ENCODE measurements at places on chromosomes 1 and 21.
A peak's percentile ranks its signal among the peaks of the same experiment; 100 is the strongest.

DNA sequence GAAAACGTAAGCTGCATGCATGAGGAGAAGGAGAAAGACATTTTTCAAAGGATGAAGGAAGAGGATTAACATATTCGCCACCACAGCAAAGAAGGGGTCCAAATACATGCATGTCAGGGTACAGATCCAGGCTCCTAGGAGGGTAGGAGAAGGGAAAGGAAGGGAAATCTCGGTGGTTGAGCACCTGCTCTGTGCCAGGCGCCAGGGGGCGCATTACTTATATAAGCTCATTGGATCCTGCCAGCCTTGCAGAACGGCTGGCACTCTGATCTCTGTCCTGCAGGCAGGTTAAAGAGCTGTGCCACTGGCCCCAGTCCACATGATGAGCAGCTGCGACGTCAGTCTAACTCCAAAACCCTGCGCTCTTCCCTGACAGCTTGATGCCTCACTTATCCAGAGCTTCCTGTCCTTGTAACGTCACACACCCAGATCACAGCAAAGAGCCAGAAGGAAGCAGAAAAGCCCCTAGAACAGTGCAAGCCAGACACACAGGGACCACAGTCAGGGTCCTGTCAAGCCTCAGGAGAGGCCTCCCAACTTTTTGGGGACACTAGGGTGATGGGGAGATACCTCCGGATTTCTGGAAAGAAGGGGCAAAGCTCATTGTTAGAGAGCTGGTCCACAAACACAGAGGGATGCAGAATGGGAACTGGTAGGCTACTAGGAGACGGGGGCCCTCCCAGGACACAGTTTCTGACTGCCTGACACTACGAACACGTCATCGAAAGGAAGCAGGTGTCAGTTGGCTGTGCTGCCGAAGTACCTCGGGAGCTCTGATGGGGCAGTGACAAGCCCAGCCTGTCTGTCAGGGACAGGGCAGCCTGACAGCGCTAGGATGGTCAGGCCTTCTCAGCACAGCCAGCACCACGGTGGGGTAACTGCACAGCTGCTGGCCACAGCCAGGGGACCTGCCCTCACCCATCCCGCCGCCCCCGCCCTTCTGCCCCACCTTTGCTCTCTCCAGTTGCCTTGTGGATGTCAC lies 99.1 kb downstream of the BEND5 start:
- no peak for DNase-seq

- no peak for DNase-seq
Observed at GRCh38 chr1:17717594-17718535, 37.3 kb upstream of the ACTL8 start.

- no peak for DNase-seq
Observed at GRCh38 chr1:51997974-51998382, 7.5 kb upstream of the RAB3B start.

DNA sequence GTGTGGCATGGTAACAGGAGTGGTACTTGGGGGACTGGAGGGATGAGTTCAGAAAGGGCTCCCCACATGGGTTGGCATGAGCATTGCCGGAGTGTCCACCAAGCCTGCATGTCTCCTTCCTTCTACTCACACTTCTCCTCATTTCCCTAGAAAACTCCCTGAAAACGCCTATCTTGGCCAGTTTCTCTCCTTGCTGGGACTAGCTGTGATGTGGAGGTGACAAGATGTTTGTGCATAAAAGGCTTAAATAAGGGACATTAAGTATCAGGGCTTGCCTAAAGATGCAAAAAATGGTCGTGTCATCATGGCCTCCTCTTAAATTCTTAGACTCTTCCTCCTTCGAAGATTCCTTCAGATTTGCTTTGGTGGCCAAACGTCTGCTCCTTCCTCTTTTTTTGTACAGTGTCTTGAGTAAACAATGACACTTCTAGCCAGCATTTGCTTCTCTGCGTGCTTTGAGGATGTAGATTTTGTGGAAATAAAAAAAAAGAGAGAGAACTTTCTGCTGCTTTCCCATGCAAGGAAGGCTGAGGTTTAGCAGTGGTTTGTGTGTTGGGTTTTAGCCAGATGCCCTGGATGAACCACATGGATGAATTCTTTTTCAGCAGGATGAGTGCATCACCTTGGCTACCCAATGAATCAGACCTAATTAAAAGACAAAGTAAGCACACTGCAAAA lies 239.1 kb upstream of the IRF2BP2 start:
- no peak for DNase-seq

DNA sequence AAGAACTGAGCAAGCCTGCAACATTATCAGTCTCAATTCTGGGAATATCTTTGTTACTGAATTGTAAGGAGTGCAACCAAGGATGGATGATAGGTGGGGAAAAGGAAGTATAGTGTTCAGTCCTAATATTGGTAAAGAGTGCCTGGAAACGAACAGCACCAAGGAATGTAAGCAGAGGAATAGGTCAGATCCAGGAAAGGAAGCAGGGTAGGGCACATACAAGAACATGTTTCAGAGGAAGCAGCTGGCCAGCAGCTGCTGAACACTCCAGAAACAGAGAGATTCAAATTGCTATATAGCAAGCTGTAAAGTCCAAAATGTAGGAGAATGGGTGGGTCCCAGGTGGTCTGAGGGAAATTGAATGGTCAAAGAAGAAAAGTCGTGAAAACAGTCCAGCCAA lies 37.9 kb downstream of the CRB1 start:
- no peak for DNase-seq

GRCh38 chr1:39061951-39062350 lies 35.8 kb downstream of the NDUFS5 start:
- no peak for DNase-seq

- DNase-seq: no peak
Observed at GRCh38 chr1:17745479-17745955, 9.6 kb upstream of the ACTL8 start.

- no peak for DNase-seq
Observed at GRCh38 chr1:236727521-236727920, 41.2 kb downstream of the ACTN2 start.

DNA sequence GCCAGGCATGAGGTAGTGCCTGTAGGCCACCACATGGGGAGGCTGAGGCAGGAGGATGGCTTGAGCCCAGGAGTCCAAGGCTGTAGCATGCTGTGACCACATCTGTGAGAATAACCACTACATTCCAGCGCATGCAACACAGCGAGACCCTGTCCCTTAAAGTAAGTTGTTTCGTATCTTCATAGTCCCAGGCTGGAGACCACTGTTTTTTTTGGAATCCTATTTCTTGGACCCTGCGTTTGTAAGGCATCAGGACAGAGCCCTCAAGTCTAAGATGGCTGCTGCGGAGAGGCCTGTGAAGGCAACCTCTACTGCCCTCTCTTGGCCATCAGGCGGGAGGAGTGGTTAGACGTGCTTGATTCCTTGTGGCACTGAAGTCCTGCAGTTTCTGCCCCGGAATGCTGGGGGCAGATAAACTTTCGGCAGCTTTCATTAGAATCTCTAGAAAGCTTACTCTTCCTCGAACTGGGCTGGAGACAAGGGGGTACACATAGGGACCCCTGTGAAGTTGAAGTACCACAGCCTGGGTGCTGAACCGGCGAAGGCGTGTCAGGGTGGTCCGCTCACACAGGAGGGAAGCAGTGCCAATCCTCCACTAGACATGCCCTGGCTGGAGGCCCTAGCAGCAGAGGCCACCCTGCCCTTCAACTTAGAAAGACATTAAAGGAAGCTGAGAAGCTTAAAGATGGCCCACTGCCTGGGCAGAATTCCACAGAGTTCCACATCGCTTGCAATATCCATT lies 36.6 kb downstream of the RABIF start:
- DNase-seq: no peak

- no peak for DNase-seq
Observed at GRCh38 chr1:16114527-16115467, 41.1 kb downstream of the EPHA2 start.

- DNase-seq: no peak
Observed at GRCh38 chr1:11473491-11474034, 5.4 kb upstream of the DISP3 start.

DNA sequence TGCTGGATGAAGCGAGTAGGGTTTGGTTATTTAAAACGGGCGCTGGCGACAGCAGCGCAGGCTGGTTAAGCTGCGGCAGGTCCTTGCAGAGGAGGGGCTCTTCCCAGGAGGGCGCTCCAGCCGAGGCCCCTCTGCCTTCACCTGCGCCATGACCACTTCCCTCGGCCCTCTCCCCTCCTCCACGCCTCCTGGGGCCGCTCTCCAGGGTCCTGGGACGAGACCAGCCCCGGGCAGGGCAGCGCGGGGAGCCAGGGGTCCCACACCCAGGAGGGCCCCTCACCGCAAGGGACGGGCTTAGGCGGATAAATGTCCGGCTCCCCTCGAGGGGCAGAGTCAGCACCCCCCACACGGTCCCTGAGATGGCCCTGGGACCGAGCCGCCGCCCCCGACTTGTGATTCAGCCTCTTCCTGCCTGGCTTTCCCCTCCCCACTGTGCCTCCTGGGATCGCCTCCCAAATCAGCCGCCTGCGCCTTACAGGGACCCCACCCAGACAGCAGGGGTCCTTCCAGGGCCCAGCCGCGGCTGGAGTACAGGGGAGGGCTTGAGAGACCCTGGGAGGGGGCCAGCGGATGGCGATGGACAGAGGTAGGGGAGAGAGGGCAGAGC lies 380.7 kb downstream of the MATN1 start:
- no peak for DNase-seq

DNA sequence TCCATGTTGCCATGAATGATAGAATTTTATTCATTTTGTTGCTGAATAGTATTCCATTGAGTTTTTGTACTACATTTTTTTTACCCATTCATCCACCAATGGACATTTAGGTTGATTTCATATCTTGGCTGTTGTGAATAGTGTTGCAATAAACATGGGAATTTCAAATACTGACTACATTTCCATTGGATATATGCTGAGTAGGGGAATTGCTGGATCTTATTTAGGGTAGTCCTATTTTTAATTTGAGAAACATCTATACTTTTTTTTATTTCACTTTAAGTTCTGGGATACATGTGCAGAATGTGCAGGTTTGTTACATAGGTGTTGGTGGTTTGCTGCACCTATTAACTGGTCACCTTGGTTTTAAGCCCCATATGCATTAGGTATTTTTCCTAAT lies 38.8 kb upstream of the TNFSF4 start:
- DNase-seq: no peak

GRCh38 chr1:244294599-244295224 lies 157.0 kb downstream of the ADSS2 start:
- no peak for DNase-seq

DNA sequence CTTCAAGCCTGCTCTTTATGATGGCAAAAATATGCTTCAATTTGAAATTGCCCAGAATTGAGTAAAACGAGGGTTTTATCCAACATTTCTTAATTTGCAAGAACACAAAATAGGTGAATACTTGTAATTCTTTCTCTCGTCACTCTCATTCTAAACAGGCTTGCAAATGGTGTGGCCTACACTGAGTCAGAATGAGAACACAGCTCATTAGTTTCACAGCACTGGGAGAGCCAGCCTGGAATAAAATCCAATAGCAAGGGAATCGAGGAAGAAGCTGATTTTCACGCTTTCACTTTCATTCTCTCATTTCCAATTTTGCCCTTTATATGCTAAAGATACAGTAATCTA lies 537.5 kb downstream of the LTN1 start:
- DNase-seq: no peak

- DNase-seq: no peak
Observed at GRCh38 chr1:30908316-30908695, 252 bp downstream of the SDC3 start.

DNA sequence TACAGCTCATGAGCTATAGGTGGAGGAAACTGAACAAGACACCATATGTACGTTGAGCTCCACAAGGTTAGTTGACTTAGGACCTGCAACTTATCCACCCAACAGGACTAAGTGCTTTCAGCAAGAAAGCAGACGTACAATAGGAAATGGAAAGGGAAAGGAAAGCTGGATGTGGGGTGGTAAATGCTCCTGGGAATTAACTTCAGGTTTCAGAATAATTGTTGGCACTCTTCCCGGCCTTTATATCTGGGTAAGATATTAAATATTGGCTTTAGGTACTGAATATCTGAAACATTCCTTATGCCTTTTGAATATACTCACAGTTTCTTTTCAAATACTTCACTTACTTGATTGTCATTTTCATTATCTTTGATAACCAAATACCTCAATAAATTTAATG lies 36.3 kb downstream of the GLMN start:
- no peak for DNase-seq

DNA sequence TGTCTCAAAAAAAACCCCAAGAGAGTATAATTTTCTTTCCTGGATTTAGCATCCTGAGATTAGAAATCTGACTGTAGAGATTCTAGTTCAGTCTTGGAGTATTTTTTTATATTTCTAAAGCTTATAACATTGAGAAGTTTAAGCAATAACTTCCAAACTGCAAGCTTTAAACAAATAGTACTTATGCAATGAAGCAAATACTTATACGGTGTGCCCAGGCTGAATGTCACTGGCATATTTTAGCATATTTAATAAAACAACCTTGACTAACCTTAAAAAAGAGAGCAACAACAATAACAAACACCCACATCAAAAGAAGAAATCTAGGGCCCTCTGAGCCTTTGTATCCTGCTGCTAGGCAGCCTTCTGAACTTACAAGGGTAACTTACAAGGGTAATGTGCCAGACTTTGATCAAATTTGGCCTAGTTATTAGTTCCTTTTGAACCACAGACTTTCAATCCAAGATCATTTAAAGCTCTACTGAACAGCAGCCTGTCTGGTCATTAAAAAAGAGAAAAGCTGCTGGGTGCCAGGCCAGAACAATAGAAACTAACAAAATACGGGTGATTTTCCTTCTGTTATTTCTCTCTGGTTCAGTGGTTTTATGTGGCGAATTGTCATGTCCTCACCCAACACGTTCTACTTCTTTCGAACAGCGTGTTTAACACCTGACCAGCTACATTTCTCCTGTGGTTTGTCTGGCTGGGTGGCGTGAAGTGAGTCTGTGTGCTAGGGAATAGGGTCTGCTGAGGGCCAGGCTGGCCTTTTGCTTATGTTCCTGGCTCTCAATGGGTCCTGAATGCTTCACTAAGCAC lies 16.2 kb downstream of the MTOR start:
- no peak for DNase-seq

- no peak for DNase-seq
Observed at GRCh38 chr1:2441746-2442145, 29.4 kb upstream of the PEX10 start.

DNA sequence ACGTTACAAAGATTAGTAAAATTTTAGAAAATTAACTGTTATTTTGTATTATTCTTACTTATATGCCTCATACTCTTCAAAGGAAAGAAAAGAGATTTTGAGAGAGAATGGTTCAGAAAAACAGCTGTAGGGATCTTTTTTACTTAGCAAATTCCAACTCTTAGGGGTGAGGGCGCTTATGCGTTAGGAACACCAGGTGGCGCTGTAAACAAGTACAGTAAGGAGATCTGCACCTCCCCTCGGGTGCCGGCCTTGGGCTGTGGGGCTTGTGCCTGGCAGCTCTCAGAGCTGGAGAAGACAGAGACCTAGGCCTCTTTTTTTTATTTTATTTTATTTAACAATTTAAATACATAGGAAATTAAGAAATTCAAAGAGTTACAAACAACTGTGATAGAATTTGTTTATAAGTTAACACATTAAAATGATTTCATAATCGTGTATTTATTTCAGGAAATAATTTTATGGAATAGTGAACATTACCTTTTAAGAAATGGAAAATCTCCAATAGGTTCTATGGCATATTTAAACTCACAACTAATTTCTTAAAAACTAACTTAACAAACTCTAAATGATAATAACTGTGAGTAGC lies 32.6 kb downstream of the UTP25 start:
- DNase-seq: peak; percentile 41

GRCh38 chr1:205939690-205940330 lies 3.4 kb downstream of the SLC26A9 start:
- DNase-seq: no peak

All from stimulated activated CD4-positive, alpha-beta T cell treated with anti-CD3 and anti-CD28 coated beads, TNF-alpha, amount 100 ng/mL, for 4 hours (primary cell).